Kasumi-1 (cell line): ENCODE measurements at places on chromosomes 12 and 14.

GRCh38 chr14:77273796-77274195, 2.8 kb upstream of the NGB start:
- no peak for DNase-seq

GRCh38 chr14:68978172-68978911, 760 bp downstream of the ACTN1 start:
- peak; percentile 45 for DNase-seq

DNA sequence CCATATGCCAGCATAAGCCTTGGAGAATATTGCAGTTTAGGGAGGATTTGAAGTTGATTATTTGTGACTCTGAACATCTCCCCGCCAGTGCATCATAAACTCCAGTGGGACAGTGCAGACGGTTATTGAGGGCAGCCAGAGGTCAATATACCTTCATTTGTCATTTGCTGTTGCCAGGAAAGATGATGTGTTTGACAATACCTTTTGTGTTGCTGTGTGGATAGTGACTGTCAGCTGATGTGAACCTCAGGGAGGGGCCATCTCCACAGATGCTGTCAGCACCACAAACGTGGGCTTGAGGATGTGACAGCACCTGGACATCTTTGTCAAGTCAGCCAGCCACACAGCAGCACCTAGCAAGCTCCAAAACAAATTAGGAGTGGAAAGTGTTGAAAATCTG, 11.5 kb downstream of the CCDC198 start:
- no peak for DNase-seq

DNA sequence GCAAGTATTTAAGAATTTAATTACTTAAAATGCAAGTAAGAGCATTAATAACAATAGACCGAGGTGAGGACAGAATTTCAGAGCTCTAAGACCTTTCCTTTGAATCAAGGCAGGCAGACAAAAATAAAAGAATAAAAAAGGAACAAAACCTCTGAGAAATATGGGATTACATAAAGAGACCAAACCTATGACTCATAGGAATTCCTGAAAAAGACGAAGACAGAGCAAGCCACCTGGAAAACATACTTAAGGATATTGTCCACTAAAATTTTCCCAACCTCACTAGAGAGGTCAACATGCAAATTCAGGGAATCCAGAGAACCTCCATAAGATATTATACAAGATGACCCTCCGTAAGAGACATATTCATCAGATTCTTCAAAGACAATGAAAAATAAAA, 325.1 kb downstream of the AEBP2 start:
- no peak for DNase-seq

DNA sequence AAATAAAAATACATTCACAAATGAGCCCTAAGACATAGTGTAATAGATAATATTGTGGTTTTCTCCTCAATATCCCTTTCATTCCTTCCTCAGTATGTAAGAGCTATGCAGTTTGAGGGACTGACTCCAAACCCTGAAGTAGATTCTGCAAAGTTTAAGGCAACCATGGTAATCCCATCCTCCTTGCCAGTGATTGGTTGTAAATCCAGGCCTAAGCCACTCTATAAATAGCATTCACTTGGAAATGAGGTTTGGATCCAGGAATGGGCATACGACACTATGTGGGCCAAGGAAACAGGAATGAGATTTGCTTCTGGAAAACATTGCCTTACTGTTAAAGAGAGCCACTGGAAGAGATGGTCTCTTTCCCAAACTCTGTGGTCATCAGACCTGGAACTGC, 468.7 kb upstream of the SOX5 start:
- no peak for DNase-seq
